ENCODE measurements at places on chromosomes 13 and 19.

DNA sequence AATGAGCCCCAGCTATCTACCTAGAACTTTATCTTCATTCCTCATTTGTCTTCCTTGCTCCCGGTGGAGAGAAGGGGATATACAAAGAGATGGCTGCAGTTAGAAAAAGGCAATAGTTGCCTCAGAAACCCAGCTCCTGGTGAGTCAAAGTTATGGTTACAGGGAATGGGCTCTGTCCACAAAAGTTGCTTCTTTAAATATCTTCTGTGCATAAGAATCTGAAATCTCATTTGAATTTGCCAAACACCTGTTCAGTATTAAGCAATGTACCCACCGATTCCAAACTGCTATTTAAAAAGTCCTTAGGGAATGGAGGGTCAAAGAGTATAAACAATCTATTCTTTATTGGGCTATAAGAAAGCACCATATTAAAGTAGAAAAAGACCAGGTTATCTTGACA is 48.4 kb downstream of the DCLK1 start:
- no peak for DNase-seq

DNA sequence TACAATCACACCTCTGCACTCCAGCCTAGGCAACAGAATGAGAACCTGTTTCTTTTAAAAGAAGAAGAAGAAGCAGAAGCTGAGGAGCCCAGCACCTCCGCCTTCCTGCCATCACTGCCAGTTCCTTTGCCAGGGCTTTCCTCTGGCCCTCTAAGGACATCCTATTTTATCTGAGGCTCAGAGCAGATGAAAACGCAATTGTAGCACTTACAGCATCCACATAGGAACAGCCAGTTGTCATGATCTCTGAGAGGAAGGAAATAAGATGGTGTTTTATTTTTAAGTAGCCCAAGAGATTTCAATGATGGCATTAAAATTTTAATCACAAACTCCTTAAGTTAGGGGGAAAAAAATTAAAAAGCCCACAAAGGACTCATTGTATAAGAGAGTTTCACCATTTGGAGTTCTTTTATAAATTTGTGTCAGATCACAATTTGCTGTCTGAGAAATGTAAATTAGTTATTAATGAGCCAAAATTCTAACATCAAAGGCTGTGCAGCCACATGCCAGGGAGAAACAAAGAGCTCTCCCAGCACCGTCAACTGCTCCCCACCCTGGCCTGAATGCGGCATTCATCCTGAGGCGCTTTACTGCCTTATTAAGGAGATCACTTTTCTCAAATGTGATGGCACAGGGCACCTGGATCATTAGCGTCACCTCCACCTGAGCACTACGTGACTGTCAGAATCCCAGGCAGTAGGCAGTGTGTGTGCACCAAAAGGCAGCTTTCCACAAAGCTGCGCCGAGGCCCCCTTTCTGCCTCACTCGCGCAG is 393.0 kb downstream of the FOXO1 start:
- peak; percentile 8 for DNase-seq

GRCh38 chr13:67343777-67344176 is 113.6 kb upstream of the PCDH9 start:
- DNase-seq = no peak

DNA sequence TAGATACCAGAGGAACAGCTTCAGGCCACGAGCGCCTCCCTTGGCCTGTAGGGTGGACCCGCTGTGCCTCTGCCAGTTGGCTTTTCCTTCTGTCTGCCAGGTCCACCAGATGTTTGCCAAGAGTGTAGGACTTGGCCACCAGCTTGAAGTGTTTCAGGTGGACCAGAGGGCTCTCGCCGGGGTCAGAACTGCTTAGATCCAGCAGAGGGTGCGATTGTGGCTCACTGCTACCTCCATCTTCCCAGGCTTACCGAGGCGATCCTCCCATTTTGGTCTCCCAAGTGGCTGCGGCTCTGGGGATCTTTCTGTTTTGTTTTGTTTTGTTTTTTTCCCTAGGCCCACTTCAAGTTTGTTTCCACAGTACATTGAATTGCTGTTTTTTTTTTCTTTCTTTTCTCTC is 23.0 kb upstream of the ZNF730 start:
- no peak for DNase-seq

GRCh38 chr13:20230913-20231838 is 943 bp downstream of the GJB6 start:
- peak; percentile 15 for DNase-seq

- DNase-seq = no peak
Measured at GRCh38 chr13:113115363-113116205, 7.0 kb upstream of the F10 start.

DNA sequence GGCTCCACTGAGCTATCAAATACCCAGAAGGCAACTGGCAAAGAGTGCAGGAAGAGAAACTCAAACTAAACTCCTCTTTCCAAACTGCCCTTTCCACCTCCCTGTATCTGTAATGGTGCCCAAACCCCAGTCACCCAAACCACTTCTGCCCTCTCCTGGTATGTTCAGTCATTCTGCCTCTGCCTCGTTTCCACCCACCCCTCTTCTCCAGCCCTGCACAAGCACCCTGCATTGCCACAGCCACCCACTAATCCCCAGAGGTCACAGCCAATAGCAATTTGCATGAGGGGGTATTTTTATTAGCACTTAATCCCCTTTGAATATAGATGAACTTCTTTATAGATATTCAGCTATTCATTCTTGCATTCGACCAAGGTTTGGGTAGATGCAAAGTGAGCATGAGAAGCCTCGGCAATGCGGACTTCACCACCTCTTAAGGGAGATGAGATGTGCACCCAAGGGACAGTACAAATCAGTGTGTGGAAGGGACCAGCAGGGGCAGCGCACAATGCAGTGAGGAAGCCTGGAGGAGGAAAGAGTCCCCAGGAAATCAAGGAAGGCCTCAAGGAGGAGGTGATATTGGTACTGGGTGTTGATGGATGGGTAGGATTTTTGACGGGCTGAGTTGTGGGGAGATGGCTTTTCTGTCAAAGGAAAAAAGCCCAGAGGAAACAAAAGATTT is 12.4 kb downstream of the TMEM272 start:
- peak; percentile 76 for DNase-seq

DNA sequence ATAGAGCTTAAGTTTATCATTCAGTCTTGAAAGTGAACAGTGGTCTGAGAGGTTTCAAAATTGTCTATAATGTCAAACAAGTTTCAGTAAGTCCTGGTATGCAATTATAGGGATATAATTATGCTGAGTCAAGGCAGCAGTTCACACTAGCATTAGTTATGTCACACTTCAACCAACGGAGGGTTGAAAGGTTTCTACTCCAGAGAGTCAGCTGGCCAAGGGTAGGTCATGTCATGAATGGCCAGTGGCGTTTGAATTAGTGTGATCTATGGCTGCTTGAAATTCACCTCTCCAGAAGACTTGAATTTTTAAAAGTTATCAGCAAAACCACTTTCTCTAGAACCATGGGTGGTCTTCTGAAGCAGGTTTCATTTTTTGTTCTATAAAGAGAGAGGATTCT is 108.6 kb downstream of the TNFRSF19 start:
- DNase-seq = no peak

DNA sequence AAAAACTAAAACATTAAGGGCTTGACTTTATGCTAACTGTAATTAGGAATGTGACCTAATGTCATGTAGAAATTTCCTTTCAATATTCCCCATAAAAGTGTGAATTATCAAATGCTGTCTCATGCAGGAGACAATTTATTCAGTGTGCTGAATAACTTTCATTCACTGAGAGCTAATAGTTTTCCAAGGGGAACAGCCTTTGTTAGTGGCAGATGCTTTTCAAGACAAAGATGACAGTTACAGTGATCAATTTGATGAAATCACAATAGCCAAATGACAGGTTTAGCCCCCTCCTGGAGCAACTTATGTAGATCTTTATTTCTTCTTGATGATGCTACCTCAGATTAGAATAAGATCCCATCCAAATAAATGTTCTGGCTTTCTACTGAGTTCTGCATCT is 275.5 kb downstream of the ITGBL1 start:
- DNase-seq = no peak

GRCh38 chr19:38203197-38203596 is 20.8 kb downstream of the DPF1 start:
- DNase-seq = no peak

DNA sequence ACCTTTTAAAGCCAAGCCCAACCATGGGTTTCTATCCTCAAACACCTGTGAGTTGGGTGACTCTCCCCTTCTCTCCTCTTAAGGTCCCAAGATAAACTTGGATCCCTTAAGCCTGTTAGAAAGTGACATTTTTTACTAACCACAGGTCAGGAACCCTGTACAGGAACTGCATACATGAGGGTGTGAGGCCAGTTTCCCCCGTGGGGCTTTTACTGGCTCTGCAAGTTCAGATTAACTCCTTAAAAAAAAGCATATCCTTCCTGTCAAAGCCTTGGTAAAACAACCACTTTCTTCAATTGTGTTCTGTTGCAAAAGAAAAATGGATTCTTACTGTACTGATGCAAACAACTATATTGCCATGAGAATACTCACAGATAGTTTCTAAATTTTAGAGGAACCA is 2638.7 kb upstream of the PCDH20 start:
- DNase-seq = peak; percentile 50

DNA sequence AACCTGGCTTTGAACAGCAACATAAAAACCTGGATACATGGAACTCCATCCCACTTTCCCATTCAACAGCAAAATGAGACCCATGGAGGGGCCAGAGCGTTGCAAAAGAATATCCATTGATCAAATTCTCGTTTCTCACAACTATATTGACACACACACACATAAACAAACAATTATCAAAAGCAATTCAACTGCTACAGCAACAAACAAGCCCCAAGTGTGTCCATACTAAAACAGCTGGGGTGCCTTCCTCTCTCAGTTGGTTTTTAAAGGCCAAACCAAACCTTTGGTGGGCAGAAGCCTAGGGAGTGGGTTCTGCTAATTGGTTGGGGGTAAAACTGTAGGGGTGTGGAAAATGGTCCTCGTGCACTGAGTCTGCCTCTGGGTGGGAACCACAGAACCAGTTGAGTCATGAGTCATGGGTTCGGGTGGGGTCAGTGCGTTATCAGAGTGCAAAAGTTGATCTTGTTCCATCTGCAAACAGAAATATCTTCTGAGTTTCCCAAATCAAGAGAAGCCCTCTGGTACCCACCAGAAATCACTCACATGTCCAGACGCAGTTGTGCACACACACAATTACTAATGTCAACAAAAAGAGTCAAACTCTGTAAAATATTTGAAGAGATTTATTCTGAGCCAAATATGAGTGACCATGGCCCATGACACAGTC is 18.5 kb downstream of the GPR42 start:
- peak; percentile 76 for DNase-seq

GRCh38 chr19:58476498-58477015 is 405 bp downstream of the ZNF446 start:
- peak; percentile 35 for DNase-seq

GRCh38 chr13:114110091-114110829 is 22.2 kb downstream of the RASA3 start:
- DNase-seq = peak; percentile 89

- no peak for DNase-seq
Measured at GRCh38 chr13:46542833-46543232, 10.1 kb upstream of the LRCH1 start.

DNA sequence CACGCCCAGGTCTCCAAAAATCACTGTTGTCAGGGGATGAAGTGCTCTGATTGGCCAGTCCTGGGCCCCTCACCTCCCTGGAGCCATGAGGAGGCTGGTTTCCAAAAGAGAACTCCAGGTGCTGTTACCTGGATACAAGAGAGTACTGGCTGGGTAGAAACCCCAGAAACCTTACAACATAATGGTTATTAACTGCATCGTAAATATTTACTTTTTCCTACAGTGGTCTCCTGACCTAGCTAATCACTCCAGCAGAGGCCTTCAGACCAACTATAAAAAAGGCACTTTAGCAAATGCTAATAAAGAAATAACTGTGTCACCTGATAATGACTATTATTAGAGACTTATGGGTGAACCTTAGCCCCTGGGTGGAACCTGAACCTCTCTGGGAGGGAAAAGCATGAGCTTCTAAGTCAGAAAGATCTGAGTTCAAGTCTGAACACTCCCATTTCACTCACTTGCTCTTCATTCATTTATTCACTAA is 1.5 kb upstream of the IGSF23 start:
- no peak for DNase-seq

DNA sequence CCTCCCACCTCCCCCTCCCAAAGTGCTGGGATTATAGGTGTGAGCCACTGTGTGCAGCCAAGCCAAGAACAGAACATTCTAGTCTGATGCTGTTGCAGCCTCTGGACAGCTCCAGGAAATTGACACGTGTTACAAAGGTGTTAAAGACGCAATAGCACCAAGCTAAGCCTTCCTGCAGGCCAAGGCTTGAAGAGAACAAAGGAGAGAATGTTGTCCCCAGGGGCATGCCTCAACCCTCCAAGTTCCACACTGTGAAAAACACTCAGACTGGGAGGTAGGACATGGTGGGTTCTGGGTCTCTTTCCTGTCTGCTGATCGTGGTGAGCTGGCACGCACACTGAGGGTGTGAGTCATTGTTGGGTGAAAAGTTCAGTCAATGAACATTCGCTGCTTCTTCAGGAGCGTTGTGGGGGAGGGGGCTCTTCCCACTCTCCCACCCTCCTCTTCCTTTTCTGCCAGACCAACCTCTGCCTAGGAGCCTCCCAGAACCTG is 5.3 kb upstream of the PTPRS start:
- no peak for DNase-seq

GRCh38 chr13:33537676-33538075 is 252.1 kb upstream of the STARD13 start:
- peak; percentile 23 for DNase-seq

DNA sequence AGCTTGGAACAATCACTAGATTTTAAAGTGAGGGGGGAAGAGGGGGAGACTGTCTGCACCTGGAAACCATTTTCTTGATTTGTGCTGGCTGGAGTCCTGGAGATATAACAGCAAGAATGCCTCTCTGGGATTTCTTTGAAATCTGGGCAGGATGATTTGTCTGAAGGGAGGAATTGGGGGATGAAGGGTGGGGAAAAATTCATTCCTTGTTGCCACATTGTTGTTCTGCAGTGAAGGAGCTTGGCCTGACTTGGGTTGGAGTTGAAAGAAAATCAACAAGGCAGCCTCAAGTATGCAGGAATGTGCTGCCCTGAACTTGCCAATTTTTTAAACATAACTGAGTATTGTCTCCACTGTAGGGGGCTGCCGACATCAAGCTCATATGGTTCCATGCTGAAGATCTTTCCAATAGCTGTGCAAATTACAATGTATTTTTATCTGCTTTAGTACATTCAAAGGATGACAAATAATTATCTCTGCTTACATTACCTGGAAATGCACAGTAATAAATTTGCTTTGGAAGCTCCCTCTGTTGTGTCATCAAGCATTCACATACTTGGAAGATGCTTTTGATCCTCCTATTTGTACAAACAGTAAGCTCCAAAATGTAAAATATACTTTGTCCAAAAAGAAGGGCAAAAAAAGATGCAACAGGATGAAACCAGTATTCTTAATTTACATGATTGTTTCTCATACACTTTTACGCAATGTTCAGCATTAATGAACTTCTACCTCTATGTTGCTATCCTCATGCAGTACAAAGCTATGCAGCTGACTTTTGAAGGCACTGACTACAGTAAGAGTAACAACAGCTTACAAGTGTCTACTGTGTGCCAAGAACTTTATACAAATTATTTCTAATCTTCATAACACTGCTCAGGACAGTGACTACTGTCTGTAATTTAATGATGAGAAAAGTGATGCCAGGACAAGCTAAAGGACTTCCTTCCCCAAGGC is 627.9 kb upstream of the KLF12 start:
- DNase-seq = no peak

GRCh38 chr13:95624020-95624419 is 20.5 kb downstream of the DZIP1 start:
- DNase-seq = peak; percentile 81

Measured in hematopoietic multipotent progenitor cell treated with erythropoietin and hydrocortisone succinate and interleukin-3 and kit ligand, for 4 days (in vitro differentiated cells).